ENCODE measurements at places on chromosomes 11 and 22. TPM values are rescaled to one million over a fixed set of nuclear protein-coding genes. Genes with fewer than 3 reads are reported as not detected.

Gene IMMP1L
- 57.6 TPM for polyA plus RNA-seq

- DNase-seq = no peak
Observed at GRCh38 chr22:43305806-43306205, 37.4 kb downstream of the SCUBE1 start.

DNA sequence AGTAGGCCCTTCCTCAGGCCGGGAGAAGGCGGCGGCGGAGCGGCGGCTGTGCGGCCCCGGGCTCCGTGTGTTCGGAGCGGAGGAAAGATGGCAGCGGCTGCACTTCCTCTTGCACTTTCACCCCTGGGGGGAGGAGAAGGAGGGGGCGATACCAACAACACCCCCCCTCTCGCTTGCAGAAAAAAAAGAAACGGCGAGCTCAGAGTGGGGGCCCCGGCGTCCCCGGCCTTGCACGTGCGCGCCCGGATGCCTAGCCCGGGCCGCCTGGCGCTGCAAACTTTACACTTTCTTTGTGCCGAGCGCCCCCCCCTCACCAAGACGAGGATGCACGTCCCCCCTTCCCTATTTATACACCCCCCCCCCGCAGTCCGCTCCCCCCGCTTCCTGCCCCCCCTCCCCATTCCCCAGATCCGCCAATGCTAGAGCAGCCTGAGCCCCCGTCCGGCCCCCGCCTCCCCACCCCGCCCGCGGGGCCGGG lies at the start of gene PATZ1:
TSS of gene PATZ1 (minus strand) at position 92 of the 478 bp plus-strand sequence. CDS start 744 bp downstream, outside the sequence.
- no peak for DNase-seq

Gene CHST1
- polyA plus RNA-seq = 7.2 TPM

DNA sequence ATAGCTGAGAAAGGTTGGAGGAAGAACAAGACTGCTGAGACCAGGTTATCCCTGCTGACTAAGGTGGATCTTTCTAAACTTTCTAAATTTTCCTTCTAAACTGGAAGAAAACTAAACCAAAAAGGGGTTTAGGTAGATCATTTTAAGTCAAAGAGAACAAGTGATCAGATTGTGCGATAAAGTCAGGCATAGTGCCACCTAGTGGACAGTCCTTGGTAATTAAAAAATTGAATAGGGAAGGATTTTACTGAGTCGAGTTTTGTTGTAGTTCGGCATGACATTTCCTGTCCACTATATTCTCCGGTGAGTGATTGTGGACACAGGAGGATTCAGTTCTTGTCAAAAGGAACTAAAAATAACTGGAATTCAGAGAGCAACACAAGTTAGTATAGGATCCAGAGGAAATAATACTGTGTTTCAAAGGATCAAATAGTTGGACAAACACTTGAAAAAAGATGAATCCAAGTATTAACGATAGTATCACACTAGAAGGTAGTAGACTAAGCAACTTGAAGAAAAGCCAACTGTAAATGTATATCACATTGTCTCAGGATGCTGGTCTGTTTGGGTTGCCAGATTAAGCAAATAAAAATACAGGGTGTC lies 1236.4 kb downstream of the FAM181B start:
- DNase-seq = peak; percentile 14

DNA sequence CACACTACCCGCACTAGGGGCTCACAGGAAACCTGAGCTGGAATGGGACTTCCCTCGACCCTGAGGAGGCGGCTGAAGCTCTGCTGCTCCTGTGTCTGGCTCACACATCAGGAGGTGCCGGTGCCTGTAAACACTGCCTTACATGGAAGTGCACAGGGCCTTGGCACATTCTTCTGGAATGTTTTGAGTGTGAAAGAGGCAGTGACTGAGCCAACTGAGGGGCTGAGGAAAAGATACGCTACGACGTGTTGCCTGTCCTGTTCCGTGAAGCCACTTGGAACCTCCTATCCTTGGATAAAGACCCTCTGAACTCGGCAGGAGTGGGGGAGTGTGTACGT lies 10.5 kb downstream of the TXN2 start:
- no peak for DNase-seq

- DNase-seq = no peak
Observed at GRCh38 chr11:128688031-128688713, 5.7 kb upstream of the FLI1 start.

DNA sequence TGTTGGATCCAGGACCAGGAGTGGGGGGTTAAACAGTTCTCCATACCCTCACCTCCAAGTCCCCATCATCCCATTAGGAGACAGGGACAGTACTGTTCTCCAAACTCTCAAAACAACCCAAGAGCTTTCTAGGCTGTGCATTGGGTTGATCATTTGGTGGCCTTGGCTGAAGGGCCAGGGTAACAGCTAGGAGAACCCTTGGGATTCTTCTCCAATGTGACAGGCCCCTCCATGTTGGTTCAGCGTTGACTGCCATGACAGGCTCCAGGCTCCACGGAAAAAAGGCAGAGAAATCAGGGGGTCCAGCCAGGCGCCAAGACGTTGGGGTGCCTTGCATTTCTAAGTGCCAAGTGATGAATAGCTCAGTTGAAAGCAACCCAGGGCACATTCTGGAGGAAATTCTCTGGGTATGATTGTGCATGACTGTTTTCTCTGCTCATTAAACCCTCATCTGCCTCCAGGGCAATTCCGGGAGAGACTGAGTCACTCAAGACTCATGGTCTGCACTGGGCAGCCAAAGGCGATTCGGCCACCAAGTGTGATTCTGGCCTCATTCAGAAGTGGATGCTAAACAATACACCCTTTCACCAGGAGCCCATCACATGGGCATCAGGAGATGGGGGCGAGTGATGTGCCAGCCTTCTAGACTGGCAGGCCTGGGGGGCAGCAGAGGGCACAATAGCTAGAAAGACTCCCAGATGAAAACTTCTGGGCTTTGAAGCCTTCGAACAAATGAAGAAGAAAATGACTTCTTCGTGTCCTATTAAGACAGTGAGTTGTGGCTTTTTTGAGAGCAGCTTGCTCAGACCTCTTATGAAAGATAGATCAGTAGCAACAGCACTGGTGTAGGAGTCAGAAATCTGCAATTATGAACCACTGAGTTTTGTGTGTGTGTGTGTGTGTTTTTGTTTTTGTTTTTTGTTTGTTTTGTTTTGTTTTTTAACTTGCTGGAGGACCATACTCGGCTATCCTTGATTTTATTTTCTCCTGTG lies 27.7 kb downstream of the CD44 start:
- DNase-seq = no peak

GRCh38 chr11:82403640-82404305 lies 329.9 kb downstream of the FAM181B start:
- no peak for DNase-seq

DNA sequence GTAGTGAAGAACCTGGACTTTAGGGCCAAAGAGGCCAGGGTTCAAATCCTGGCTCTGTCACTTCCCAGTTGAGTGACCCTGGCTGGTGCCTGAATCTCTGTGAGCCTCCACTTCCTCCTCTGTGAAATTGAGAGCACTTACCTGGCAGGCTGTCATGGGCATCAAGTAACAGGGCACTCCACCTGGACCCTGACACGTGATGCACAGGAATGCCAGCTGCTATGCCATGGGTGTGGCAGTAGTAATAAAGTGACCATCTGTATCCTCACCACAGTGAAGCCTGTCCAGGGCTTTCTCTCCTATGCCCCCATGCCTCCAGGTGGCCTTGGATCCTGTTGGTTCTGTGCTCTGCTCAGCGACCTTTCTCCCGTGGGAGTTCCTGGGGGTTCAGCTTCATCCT lies 29.8 kb upstream of the PPP6R3 start:
- DNase-seq = no peak

Measured in right renal cortex interstitium (tissue), 3 donors.